NCI-H2029 (cell line): ENCODE measurements at places on chromosomes 16 and 17.

DNA sequence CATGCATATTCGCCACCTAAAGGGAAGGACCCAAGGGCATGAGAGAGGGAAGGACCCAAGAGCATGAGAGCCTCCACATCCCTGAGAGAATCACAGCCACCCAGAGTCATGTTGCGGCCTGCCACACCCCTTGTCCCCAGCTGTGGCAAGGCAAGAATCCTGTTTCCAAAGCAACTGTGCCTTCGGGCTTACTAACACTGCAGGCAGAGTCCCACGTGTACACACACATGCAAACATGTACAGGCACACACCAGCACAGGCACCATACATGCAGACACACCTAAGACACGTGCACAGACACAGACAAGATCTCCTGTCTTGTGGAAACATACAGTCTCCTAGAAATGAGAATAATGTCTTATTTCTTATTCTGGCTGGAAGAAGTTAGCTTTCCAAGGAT lies 92.4 kb upstream of the CDYL2 start:
- no peak for DNase-seq

GRCh38 chr16:86200722-86201121 lies 301.8 kb downstream of the IRF8 start:
- no peak for DNase-seq

GRCh38 chr17:17419166-17419565 lies 57.6 kb upstream of the MED9 start:
- DNase-seq: no peak

GRCh38 chr16:67213197-67214019 lies 13.5 kb upstream of the TMEM208 start:
- DNase-seq: no peak

- DNase-seq: no peak
These were observed 2.8 kb upstream of the XAF1 start for GRCh38 chr17:6753006-6753445.

DNA sequence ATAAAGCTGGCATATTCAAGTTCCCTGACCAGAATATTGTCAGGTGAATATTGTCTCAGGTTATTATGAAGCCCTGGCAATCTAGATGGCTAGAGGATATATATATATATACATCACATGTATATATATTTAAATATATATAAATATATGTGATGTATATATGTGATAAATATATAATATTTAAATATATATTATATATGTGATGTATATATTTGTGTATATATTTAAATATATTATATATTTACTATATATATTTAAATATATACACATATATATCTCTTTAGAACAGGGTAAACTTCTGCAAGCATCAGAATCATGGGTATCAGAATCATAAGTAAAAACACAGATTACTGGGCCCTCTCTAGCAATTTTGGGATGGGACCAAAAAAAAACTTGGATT lies 112.6 kb downstream of the CDH8 start:
- DNase-seq: no peak

- DNase-seq: peak; percentile 50
These were observed 3.3 kb upstream of the PPP1R1B start for GRCh38 chr17:39623356-39623950.

DNA sequence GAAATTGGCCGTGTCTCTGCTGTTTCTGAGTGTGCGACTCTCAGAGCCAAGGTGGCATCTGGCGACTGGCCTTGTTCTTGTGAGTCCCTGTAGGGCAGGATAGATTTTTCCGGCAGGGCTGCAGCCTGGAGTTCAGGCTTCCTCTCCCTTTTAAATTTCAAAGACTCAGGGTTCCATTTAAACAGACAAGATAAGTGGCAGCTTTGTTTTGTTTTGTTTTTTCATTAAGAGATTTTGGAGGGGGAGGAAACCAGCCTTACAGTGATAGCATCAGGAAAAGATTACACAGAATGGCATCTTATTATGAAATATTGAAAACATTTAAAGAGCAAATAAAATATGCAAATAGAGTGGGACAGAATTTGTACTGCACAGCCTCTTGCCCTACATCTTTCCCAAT lies 151.3 kb downstream of the RPTOR start:
- DNase-seq: no peak

DNA sequence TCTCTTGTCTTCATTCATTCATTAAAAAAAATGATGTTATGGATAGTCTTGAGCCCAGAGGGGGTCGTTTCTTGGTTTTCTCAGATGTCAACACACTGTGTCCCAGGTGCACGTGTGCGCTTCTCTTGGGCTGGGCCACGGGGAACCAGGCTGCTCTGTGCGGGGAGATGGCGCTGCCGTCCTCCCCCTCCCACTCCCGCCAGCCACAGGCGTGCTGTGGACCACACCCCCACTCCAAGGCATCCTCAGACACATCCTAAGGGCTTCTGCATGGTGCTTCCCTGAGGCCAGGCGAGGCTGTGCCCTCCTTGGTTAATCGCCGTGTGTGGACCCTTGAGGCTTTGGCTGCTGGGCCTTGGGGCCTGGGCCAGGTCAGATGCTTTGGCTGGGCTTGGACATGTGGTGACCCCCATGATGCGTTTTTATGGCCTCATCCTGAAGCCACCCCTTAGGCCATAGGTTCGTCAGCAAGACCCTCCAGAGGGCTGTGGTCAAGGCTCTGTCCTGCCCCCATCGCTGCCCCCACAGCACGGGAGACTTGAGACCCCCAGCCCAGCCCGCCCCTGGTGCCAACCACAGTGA lies 245.7 kb upstream of the CIBAR2 start:
- no peak for DNase-seq

- DNase-seq: no peak
These were observed 7.9 kb upstream of the BAHCC1 start for GRCh38 chr17:81387100-81388090.

GRCh38 chr16:70298988-70299938 lies at the start of gene DDX19B:
DDX19B (plus strand) TSS chr16:70299186; CDS start chr16:70299298, 112 bp downstream.
- peak; percentile 58 for DNase-seq

DNA sequence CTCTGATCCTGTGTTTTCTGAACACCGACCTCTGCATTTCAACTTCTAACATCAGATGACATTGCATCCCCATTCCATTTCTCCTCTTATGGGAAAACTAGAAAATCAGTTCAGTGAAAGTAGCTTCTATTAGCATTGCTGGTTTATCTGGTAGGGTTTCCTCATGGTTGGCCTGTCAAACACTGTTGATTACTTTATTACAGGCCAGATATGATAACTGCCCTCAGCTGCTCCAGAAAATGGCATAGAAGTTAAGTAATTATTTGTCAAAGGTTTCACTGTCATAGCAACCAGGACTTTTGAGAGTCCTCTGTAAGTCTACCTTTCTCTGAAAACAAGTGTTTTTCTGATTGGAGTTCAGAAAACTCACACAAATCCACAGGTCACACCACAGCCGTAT lies 3.0 kb downstream of the GFOD2 start:
- DNase-seq: no peak

- DNase-seq: peak; percentile 21
These were observed 29.3 kb downstream of the MXRA7 start for GRCh38 chr17:76681222-76682137.

GRCh38 chr16:1218061-1218929 lies 6.8 kb downstream of the TPSG1 start:
- DNase-seq: no peak

- DNase-seq: no peak
These were observed 4.8 kb downstream of the RABEP1 start for GRCh38 chr17:5286846-5287245.

DNA sequence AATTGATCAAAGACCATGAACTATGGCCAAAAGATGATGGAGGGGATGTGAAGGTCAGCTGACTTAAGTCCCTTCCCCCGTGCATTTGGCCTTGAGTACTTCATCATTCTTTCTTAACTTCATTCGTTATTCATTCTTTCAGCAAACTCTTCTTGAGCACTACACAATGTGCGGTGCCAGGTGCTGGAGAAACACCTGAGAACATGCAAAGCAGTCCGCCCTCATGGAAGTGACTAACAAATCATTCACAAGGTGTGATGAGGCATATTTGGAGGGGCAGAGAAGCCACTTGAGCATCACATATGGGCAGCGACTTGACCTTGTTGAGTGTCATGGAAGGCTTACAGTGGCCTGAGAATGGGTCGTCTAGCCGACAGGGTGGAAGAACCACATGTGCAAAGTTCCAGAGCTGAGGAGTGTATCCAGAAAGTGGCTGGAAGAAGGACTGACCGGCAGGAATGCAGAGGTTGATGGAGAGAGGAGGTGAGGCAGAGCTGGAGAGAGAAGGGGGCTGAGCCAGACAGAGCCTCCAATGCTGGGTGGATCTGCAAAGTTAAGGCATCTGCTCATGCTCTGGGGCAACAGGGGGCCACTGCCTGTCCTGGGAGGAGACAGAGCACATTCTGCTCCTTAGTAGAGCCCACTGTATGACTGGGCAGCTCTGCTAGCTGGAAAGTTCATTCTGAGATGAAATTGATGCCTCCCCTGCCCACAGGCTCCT lies 25.1 kb upstream of the EIF1 start:
- no peak for DNase-seq

DNA sequence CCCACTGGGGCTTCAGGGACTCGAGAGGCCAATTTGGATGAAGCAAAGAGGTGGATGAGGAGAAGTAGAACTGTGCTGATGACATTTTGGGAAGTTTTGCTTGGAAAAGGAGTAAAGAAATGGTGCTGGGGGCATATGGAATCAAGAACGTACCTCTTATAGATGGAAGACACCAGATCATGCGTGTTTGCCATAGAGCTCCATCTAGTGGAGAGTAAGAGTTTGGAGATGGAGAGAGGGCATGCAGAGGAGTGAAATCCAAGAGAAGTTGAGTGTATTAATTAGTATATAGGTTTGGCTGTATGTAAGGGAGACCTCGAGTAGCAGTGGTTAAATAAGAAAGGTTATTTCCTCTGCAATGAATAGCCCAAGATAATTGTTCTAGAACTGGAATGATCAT lies 56.0 kb downstream of the SHISA6 start:
- no peak for DNase-seq

DNA sequence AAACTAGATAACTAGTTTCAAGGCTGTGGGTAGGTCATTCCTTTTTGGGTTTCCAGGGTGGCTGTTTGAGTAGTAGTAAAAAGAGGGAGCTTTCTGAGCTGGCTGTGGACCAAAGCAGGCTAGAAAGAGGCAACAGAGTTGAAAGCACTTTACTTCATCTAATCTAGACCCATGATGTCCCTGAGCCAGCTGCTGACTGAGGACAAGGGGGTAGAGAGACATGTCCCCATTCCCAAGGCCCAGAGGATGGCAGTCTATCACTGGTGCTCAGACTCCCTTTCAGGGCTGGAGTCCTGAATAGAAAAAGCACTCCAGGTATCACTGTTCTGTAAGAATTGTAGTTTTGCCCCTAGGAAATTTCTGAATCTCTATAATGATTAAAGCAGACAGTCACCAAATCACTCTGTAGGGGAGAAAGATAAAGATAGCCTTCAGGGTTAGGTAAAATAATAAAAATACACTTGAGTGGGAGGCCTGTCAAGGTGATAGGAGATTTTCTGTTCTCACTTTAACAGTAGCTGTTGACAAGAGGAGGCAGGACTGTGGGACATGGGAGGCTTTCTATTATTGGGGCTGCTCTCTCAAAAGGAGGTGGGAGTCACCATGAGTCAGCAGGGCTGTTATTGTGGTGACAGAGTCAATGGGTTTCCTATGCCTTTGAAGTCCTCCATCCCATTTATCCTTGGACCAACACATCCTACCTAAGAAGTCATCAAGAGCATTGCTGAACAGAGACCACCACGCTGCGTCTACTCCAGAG lies 190.2 kb upstream of the MPHOSPH6 start:
- no peak for DNase-seq

- DNase-seq: no peak
These were observed 233.4 kb downstream of the PHKB start for GRCh38 chr16:47694543-47694942.

- no peak for DNase-seq
These were observed 15.8 kb upstream of the SRCIN1 start for GRCh38 chr17:38621538-38621937.

GRCh38 chr16:5215901-5216300 lies 118.3 kb upstream of the EEF2KMT start:
- DNase-seq: no peak

DNA sequence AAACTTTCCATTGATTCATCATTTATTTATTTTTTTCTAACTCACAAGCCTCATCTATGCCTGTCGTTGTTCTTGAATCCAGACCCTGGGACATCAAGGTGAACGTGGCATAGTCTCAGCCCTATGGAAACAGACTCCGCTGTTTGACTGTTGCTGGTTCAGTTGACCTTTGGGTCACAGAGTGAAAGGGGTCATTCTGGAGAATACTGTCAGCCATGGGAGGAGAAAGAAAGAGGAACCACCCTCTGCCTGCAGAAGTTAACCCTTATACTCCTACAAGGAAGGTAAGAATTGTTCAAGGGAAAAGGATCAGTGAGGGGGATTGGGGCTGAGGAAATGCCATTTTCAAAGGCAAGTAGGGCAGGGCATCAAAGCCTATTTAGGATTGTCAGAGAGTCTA lies 387.6 kb upstream of the MAF start:
- no peak for DNase-seq

GRCh38 chr17:32396343-32396742 lies 46.4 kb downstream of the ZNF207 start:
- no peak for DNase-seq

- DNase-seq: no peak
These were observed 49.8 kb downstream of the WDR45B start for GRCh38 chr17:82598256-82599119.

GRCh38 chr16:66401610-66402009 lies 25.5 kb upstream of the BEAN1 start:
- DNase-seq: no peak

GRCh38 chr17:40562838-40563219 lies 2.4 kb downstream of the CCR7 start:
- no peak for DNase-seq

GRCh38 chr16:20114356-20114755 lies 40.7 kb upstream of the GPR139 start:
- DNase-seq: no peak

- DNase-seq: peak; percentile 65
These were observed at the start of gene CYB561 for GRCh38 chr17:63445954-63446752. CYB561 (minus strand) TSS chr17:63446306; CDS start chr17:63437547, 8,759 bp downstream.

GRCh38 chr16:89338863-89339262 lies 121.4 kb downstream of the ZNF778 start:
- DNase-seq: no peak

- no peak for DNase-seq
These were observed 34.1 kb downstream of the NME2 start for GRCh38 chr17:51200295-51200694.

GRCh38 chr17:74815067-74815466 lies 38.9 kb upstream of the NAT9 start:
- DNase-seq: no peak

DNA sequence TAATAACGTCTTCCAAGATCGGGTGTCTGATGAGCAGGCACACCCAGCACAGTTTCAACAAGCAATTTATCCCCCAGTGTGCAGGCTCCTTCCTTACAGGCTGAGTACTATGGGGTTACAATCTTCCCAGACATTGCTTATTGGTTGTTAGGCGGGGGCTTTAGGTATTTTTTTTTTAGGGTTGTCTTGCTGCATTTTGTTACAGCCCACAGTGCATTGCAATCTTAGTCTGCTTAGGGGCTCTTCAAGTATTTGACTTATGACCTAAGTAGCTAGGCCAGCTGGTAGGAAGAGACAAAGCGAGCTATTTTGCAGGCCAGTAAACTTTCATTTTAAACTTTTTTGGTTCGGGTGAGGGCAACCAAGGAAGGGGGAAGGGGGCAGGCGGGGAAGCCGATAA lies 5.8 kb downstream of the PLD6 start:
- DNase-seq: no peak
